K562 (cell line): ENCODE measurements at places on chromosomes 3 and 15. TPM values are rescaled to one million over a fixed set of nuclear protein-coding genes. Genes with fewer than 3 reads are reported as not detected.

DNA sequence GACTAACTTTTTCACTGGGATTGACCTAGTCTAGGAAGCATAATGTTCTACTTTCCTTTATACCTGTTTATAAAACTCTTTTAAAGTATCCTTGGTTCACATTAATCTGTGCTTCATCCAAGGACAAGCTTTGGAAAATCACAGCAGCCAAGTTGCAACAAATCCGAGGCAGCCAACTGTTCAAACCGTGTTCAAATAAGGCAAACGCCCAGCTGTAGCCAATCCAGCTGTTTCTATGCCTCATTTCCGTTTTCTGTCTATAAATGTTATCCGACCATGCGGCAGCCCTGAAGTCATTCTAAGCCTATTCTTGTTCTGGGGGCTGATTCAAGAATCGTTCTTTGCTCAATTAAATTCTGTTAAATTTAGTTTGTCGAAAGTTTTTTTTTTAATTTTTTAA lies 78.3 kb downstream of the FMN1 start:
- no peak for DNase-seq

- DNase-seq: no peak
Measured at GRCh38 chr3:38645601-38646000, 3.9 kb downstream of the SCN5A start.

- DNase-seq: no peak
Measured at GRCh38 chr3:123620343-123620742, 35.5 kb upstream of the HACD2 start.

SLC28A1 gene
- total RNA-seq: not detected in 2 replicates

PIF1 gene
- total RNA-seq: 16.8 and 21.7 TPM in 2 replicates

TEX55 gene
- total RNA-seq: not detected in 2 replicates
